ENCODE measurements at places on chromosomes 5 and 9.

DNA sequence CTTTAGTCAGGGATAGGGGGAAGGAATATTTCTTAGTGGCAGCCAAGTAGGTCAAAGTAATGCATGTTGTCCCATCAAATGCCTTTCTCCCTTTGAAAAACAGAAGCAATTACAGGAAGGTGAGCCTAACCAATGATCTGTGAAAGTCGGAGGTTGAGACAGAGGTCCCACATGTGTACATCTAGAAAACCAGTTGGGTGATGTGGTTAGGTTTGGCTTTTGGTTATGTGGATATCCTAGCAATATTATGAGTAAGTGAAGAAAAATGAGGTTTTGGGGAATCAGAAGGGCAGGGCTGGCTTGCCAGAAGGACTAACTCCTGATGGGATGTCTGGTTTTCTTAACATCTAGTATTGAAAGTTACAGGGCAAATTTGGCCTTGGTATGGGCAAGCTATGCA, 63.4 kb upstream of the PALM2AKAP2 start:
- no peaks in the 10 kb centered on the region for H3K4me1 ChIP-seq
- no peak for DNase-seq
- H3K27ac ChIP-seq: no peak overlapping the region

DNA sequence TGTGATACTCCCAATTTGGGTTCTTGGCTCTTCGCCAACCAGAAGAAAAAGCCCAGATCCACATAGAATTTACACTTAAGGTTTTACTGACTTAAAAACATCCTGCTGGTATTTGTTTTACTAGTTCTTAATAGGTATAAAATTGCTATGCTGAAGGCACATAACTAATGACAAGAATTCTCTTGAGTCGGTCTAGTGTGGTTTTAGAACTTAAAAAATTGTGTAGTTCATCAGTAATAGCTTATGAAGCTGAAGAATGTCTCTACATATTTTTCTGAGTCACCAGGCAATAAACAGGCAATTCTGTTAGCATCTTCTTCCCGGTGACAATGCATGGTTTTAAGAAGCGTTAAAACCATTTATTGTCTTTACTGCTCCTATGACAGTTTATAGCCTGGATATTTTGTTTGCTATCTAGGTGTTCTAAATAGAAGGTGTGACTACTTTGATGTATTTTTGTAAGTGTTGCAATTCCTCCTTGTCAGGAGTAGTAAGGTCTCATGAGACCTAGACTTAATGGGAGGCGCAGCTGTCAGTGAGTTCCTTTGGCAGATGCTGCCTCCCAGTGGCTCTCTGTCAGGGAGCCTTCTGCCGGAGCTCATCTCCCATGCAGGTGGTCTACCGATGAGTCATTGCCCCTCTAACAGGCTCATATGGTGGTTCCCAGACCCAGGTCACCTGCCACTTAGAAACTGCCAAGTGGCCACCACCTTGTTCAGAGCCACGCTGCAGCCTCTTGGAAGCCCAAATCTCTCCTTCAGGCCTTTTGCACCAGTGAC, 173.8 kb downstream of the MAST4 start:
- no peaks in the 10 kb centered on the region for H3K4me1 ChIP-seq
- H3K4me3 ChIP-seq: no peak overlapping the region
- no peak overlapping the region for H3K27ac ChIP-seq
- no peaks in the 10 kb centered on the region for H3K36me3 ChIP-seq
- no peaks in the 10 kb centered on the region for H3K27me3 ChIP-seq

GRCh38 chr9:87570000-87570908, 72.6 kb downstream of the DAPK1 start:
- H3K27ac ChIP-seq: no peak overlapping the region
- H3K4me1 ChIP-seq: no peaks in the 10 kb centered on the region
- H3K36me3 ChIP-seq: no peaks in the 10 kb centered on the region
- DNase-seq: no peak

GRCh38 chr9:95516221-95516733, 494 bp downstream of the PTCH1 start:
- H3K27me3 ChIP-seq: no peaks in the 10 kb centered on the region
- peaks cover 7% of the 10 kb centered on the region for H3K4me1 ChIP-seq
- H3K4me3 ChIP-seq: peak overlapping the region; percentile 62
- DNase-seq: no peak
- no peaks in the 10 kb centered on the region for H3K36me3 ChIP-seq

DNA sequence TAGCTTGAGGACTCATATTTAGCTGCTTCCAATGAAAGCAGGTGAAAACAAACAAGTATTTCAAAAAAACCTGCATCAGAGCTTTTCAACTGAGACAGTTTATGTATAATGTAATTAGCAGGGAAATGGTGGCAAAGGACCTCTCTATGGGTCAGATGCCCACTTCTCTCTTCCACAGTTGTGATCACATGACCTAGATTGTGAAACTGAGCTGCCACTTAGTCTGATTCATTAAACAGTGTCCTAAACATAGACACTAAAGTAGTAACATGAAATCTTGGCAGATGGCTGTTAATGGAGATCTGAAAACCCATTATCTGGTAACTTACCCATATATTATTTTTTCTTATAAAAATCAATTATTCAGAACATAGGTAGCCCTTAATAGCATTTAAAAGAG, 663.6 kb upstream of the RIOK2 start:
- H3K27me3 ChIP-seq: no peaks in the 10 kb centered on the region
- no peak overlapping the region for H3K4me3 ChIP-seq

- DNase-seq: no peak
- H3K36me3 ChIP-seq: no peaks in the 10 kb centered on the region
- H3K4me3 ChIP-seq: no peak overlapping the region
- no peaks in the 10 kb centered on the region for H3K4me1 ChIP-seq
Observed at GRCh38 chr9:74120470-74120869, 376.7 kb upstream of the RORB start.

DNA sequence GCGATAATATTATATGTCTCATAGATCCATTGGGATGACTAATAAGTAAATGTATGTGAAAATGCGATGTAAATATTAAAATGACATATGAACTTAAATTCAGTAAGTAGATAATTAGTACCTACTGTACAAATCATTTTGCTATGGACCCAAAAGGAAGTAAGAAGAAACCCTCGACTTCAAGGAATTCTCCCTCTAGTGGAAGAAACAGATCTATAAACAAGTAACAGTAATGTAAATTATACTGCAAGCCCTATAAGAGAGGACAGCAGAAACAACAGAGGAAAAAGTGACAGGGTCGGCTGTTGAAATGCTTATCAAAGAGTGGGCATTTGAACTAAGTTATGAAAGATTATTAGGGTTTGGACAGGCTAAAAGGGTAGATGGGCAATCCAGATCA, 320.3 kb downstream of the DMAC1 start:
- no peaks in the 10 kb centered on the region for H3K36me3 ChIP-seq
- H3K4me3 ChIP-seq: no peak overlapping the region
- H3K4me1 ChIP-seq: no peaks in the 10 kb centered on the region

DNA sequence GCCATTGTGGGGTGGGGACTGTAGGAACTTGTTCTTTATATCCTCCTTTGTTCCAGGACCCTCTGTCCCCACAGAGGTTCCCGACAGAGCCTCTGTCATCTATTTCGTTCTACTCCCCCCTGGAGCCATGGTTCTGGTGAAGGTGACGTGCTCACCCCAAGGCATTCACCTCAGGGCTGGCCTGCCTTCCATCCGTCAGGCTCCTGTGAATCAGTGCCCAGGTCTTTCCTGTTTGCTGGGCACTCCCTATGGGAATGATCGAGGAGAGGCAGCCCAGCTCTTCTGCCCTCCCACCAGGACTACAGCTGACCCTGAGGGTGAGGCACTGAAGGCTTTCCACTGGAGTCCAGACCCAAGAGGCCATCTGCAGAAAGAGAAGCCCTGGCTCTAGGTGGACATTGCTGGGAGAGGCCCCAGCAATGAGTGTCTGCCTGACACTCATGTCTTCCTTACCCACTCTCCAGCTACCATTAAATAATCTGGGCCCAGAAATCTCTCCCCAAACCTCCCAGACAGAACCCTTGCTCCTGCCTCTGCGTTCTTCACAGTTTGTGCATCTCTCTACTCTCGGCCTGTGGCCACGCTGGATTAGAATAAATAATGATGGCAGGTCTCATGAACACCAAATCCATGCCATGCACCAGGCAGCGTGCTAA, 214.2 kb downstream of the FSTL4 start:
- H3K4me1 ChIP-seq: no peaks in the 10 kb centered on the region
- H3K4me3 ChIP-seq: no peak overlapping the region
- H3K27ac ChIP-seq: no peak overlapping the region
- no peaks in the 10 kb centered on the region for H3K36me3 ChIP-seq

- H3K27ac ChIP-seq: no peak overlapping the region
- no peak for DNase-seq
- H3K4me3 ChIP-seq: no peak overlapping the region
- H3K4me1 ChIP-seq: no peaks in the 10 kb centered on the region
- H3K36me3 ChIP-seq: no peaks in the 10 kb centered on the region
Observed at GRCh38 chr5:101720033-101720432, 576.1 kb downstream of the SLCO4C1 start.

DNA sequence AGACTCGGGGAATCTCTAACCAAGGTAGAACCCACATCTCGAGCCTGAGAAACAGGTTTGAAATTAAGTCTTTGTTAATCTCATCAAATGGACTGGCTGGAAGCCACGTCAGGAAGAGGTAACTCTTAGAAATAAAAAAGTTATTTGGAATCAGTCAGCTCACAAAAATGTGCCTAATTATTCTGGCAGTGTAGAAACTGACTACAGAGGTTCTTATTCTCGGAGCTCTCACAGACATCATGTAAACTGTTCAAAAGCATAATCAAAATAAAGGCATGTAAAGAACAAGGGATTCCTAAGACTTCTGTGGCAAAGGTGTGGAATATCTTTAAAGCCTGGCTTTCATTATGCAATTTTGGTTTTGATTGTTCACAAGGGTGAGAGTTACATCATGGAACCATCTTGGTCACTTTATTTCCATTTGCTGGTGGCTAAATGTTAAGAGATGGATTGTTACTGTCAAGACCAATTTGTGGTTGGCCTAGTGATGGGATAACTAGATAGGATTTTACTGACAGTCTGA, 85.1 kb downstream of the OTULIN start:
- no peaks in the 10 kb centered on the region for H3K27me3 ChIP-seq
- H3K36me3 ChIP-seq: peaks cover 51% of the 10 kb centered on the region
- H3K27ac ChIP-seq: no peak overlapping the region
- no peak overlapping the region for H3K4me3 ChIP-seq

DNA sequence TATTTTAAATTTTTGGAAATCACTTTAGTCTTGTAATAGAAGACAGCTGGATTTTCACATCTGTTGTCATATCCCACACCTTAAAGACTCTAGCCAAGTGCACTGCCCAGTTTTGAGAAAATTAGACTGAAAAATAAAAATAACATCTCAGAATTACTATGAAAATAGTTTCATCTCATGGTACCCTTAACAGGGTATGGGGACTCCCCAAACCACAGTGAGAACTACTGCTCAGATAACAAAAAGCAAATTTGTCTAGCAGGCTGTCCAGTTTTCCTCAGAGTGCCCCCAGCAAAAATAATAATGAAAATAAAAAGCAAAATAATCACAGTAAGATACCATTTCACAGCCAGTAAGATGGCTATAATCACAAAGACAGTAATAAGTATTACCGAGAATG, 6.5 kb downstream of the UBQLN1 start:
- no peak for DNase-seq
- no peaks in the 10 kb centered on the region for H3K36me3 ChIP-seq
- no peaks in the 10 kb centered on the region for H3K27me3 ChIP-seq
- H3K27ac ChIP-seq: no peak overlapping the region

- no peak overlapping the region for H3K4me3 ChIP-seq
- no peaks in the 10 kb centered on the region for H3K36me3 ChIP-seq
- no peak overlapping the region for H3K27ac ChIP-seq
Observed at GRCh38 chr5:26024774-26025173, 1013.6 kb downstream of the CDH9 start.

DNA sequence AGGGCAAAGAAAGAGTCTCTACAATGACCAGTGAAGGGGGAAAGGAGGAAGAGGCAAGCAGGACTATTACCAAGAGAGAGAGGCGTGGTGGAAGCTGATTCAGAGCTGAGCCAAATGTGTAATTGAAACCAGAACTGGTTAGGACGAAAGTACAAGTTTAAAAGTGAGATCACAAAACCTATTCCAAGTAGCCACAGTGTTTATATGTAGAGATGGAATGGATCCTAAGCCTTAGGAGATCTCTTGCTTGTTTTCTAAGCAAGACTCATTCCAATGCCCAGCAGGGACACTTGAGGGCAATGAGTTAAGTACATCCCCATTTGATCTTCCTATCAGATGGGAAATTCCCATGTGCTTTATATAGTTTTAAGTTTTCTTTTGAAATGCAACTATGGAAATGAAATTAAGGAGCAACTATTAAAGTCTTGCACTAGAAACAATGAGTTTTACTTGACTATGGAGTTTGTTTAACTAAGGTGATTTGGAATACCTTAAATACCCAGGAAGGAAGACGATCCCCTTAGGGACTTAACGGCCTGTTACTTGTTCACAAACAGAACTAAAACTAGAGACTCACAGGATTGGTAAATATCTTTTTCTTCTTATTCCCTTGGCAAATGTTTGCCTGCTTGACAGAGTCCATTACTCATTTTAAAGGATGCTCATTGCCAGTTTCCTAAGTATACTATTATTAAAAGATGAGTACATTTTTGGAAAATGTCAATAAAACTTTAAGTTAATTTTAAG, 51.1 kb upstream of the SNX2 start:
- H3K4me3 ChIP-seq: no peak overlapping the region
- H3K36me3 ChIP-seq: no peaks in the 10 kb centered on the region
- no peaks in the 10 kb centered on the region for H3K4me1 ChIP-seq
- peaks cover 2% of the 10 kb centered on the region for H3K27me3 ChIP-seq
- DNase-seq: no peak

- H3K4me3 ChIP-seq: no peak overlapping the region
- H3K36me3 ChIP-seq: no peaks in the 10 kb centered on the region
- no peaks in the 10 kb centered on the region for H3K27me3 ChIP-seq
- no peaks in the 10 kb centered on the region for H3K4me1 ChIP-seq
Observed at GRCh38 chr9:76891874-76892273, 14.0 kb downstream of the PRUNE2 start.

GRCh38 chr9:137309368-137310188, 7.5 kb upstream of the NRARP start:
- H3K27me3 ChIP-seq: no peaks in the 10 kb centered on the region
- no peaks in the 10 kb centered on the region for H3K36me3 ChIP-seq
- no peak overlapping the region for H3K4me3 ChIP-seq

DNA sequence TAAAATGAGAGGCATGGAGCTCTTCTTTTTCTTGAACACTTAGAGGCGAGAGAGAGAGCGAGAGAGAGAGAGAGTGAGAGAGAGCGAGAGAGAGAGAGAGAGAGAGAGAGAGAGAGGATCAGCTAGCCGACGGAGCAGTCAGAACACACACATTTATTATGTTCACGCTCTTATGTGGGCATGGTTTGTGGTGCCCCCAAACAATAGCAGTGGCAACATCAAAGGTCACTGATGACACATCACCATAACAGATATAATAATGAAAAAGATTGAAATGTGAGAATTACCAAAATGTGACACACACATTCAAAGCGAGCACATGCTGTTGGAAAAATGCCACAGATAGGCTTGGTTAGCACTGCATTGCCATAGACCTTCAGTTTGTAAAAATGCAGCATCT, 116.1 kb downstream of the KDM4C start:
- no peaks in the 10 kb centered on the region for H3K36me3 ChIP-seq
- no peak overlapping the region for H3K27ac ChIP-seq
- H3K27me3 ChIP-seq: no peaks in the 10 kb centered on the region
- H3K4me3 ChIP-seq: no peak overlapping the region

- H3K36me3 ChIP-seq: no peaks in the 10 kb centered on the region
- H3K4me1 ChIP-seq: no peaks in the 10 kb centered on the region
- H3K4me3 ChIP-seq: no peak overlapping the region
- no peak for DNase-seq
Observed at GRCh38 chr5:73892218-73892617, 266.2 kb downstream of the ARHGEF28 start.

Measured in effector memory CD4-positive, alpha-beta T cell (primary cell).